ENCODE measurements at places on chromosomes 7 and 10. TPM values are rescaled to one million over a fixed set of nuclear protein-coding genes. Genes with fewer than 3 reads are reported as not detected.

DNA sequence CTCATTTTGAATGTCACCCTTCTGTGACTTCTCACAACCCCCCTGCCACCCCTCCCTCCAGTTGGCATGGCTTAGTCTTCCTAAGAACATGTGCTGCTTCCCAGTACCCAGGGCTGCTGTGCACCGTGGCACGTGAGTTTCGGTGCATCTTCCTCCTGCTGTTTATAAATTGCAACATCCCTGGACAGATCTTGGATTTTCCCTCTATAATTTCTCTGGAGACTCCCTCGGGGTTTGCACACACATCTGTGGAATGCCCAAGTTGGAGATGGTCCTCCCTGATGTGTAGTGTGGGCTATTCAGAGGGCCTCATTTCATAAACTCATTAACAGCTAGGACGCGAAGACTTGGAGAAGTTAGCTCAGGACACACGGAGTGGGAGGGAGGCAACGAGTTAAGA is 52.9 kb downstream of the IKZF1 start:
- no peak for DNase-seq

- DNase-seq: no peak
Measured at GRCh38 chr7:98348726-98349474, 52.0 kb downstream of the BAIAP2L1 start.

Gene CALHM2
- polyA plus RNA-seq: 16.9 TPM

- DNase-seq: no peak
Measured at GRCh38 chr10:352476-353235, 217.4 kb downstream of the ZMYND11 start.

DNA sequence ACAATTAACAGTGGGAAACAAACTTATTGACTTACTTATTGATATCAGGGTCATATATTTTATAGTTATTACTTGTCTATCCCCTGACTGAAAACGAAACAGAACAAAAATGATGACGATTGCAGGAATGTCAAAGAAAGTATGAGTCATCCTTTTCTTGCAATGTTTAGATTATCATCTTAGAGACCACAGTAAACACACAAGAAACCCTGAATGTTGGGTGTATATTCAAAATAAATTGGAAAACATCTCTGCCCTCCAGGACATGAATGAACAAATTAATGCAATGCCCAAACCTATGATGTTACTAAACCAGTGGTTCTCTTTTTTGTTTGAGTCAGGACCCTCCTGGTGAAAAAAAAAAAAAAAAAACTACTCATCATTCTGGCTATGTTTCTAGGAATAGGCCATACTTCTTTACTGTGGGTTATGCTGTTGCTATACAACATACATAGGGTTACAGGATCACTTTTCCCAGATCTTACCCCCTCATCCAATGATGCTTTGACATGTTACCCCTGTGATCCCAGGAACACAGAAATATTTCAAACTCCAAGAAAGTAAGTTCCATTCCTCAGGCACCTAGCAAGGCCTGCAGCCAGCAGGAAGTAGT is 623.4 kb upstream of the IGFBP3 start:
- no peak for DNase-seq

Gene WDR91
- polyA plus RNA-seq: 11.1 TPM

Gene STYXL1
- polyA plus RNA-seq: 26.7 TPM

DNA sequence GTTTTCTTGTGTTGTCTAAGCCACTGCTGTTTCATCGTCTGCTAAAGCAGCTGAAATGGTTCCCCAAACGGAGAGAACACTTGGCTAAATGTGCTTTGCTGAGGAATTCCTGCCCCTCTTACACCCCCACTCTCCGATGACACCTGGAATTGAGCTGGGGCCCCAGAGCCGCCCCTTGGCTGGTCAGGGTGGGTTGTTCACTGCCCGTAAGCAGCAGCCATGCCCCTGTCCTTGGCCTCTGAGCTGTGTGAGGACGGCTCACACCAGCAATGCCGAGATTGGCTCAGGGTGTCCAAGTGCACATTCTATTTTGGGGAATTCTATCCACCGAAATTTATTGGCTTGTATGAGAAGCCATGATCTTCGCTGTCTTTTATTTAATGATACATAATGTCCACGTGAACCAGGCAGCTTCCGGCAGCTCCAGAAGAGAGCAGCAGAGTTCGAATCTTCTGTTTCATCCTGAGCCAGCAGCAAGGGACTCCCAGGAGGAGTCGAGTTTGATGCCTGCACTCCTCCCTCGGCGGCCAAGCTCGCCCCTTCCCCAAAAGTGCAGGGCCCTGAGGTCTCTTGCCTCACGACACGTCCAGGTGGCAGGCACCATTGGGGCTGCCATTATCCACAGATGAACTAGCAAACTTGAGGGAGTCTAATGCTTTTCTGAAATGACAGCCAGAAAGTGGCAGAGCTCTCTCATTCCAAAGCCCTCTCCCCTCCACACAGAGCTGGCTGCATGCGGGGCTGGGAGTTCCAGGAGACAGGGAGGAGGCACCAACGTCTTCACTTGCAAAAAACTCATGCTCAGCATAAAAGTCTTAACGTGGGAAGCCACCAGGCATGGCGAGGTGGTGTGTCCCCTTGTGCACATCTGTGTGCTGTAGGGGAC is 114.0 kb downstream of the WDR37 start:
- DNase-seq: no peak

- DNase-seq: no peak
Measured at GRCh38 chr10:2951235-2951835, 116.0 kb upstream of the PFKP start.

- no peak for DNase-seq
Measured at GRCh38 chr10:98628206-98628605, 181.5 kb upstream of the HPS1 start.

DNA sequence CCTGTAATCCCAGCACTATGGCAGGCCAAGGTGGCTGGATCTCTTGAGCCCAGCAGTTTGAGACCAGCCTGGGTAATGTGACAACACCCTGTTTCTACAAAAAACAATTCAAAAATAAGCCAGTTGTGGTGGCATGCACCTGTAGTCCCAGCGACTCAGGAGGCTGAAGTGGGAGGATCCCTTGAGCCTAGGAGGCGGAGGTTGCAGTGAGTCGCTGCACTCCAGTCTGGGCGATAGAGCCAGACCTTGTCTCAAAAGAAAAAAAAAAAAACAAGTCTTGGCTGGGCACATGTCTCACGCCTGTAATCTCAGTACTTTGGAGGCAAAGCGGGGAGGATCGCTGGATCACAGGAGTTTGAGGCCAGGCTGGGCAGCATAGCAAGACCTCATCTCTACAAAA is 74.6 kb upstream of the PDSS1 start:
- no peak for DNase-seq

Gene ANK3
- polyA plus RNA-seq: 179 TPM

- peak; percentile 1 for DNase-seq
Measured at GRCh38 chr10:87503886-87504285, 807 bp upstream of the MINPP1 start.

Gene LIPA
- 44.2 TPM for polyA plus RNA-seq

DNA sequence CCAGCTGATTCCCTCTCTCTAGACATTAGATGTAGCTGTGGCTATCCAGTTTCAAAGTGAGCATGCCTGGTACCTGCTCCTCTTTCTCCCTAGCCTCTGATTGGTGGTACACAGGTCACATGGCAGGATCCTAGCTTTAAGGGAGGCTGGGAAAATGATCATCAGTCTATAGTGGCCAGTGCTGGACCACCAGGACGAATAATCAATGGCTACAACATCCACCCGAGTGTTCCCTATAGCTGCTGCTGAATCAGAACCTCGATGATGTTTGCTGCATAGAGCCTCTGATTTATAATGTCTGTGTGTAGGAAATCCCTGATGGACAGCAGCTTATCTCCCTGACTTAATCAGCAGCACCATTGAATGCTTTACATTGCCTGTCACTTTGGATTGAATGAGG is 28.9 kb upstream of the LMTK2 start:
- DNase-seq: no peak

GRCh38 chr7:80063834-80064233 is 70.8 kb upstream of the GNAI1 start:
- no peak for DNase-seq

- no peak for DNase-seq
Measured at GRCh38 chr7:143354965-143355364, 7.5 kb downstream of the FAM131B start.

Gene FAM237B
- polyA plus RNA-seq: not detected

Gene NEUROG3
- not detected for polyA plus RNA-seq

Gene DKK1
- 0.44 TPM for polyA plus RNA-seq

DNA sequence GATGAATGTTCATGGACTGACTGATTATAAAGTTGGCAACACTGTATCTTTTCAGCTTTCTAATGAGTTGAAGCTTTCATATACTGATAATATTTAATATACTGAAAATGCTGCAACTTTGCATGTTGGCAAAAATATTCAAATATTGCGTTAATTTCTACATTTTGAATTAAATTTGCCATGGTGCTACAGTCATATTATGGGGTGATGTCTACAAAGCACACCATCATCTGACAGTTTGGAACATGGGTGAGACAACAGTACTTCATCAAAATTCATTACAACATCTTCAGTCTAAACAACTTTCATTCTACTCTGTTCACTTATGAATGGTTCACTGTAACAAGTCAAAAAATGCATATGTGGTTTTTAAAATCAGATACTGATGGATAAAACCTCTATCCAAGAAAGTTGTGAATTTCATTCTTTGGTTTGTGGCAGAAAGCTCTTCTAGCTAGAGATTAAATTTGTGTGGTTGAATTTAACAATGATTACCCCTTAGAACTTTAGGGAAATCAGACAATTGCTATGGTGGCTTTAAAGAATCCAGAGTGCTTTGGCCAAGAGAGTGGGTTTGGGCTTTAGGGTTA is 136.4 kb downstream of the TMEM26 start:
- DNase-seq: no peak

Gene GIMAP4
- 18.7 TPM for polyA plus RNA-seq

Gene OR2A7
- polyA plus RNA-seq: 1.1 TPM

- no peak for DNase-seq
Measured at GRCh38 chr10:79403441-79404230, 41.8 kb downstream of the ZCCHC24 start.

- no peak for DNase-seq
Measured at GRCh38 chr7:20529260-20529659, 86.2 kb upstream of the ABCB5 start.

DNA sequence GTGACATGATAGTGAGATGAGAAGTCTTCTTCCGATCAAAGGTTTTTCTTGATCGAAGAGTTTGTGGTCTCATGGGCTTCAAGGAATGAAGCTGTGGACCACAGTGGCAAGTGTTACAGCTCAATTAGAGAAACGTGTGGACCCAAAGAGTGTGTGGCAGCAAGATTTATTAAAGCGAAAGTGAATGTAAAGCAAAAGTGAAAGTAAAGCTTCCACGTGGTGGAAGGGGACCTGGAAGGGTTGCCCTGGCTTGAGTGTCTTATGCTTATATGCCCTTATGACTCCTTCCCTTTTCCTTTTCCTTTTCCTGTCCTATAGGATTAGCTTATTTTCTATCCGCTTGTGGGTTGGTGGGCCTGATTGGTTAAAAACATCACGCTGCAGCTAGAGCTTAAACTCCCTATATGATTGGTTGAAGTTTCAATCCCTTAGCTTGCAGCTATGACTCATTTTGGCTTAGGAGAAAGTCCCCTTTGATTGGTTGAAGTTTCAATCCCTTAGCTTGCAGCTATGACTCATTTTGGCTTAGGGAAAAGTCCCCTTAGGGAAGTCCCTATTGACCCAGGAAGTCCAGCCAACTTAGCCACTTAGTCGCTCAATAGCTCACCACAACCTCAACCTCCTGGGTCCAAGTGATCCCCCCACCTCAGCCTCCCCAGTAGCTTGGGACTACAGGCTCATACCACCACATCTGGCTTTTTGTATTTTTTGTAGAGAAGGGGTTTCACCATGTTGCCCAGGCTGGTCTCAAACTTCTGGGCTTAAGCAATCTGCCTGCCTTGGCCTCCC is 34.7 kb downstream of the MRPS24 start:
- no peak for DNase-seq

GRCh38 chr7:128855559-128855958 is 7.1 kb upstream of the ATP6V1F start:
- DNase-seq: no peak

GRCh38 chr10:127216786-127217185 is 20.4 kb upstream of the INSYN2A start:
- DNase-seq: no peak

DNA sequence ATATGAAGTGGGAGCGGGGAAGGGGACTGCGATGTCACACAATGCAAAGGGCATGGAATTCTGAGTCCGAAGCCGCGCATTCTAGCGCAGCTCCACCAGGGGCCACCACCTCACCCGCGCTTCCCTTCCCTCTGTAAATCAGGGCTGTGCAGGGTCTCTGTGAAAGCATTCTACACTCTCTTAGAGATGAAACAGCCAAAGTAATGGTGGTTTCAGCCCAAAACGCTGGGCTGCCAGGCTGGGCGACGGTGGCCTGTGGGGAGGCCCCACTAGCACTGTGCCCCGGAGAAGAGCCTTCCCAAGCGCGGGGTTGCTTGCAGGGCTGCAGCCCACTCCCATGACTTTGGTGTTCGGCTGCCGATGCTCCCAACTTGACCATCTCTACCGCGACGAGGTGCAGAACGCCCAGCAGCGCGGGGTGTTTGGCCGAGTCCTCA is 11.4 kb downstream of the ATG9B start:
- DNase-seq: no peak

Gene UNCX
- polyA plus RNA-seq: not detected

GRCh38 chr10:98138031-98138430 is 3.6 kb downstream of the R3HCC1L start:
- no peak for DNase-seq

Gene ANXA8L1
- polyA plus RNA-seq: 0.18 TPM

DNA sequence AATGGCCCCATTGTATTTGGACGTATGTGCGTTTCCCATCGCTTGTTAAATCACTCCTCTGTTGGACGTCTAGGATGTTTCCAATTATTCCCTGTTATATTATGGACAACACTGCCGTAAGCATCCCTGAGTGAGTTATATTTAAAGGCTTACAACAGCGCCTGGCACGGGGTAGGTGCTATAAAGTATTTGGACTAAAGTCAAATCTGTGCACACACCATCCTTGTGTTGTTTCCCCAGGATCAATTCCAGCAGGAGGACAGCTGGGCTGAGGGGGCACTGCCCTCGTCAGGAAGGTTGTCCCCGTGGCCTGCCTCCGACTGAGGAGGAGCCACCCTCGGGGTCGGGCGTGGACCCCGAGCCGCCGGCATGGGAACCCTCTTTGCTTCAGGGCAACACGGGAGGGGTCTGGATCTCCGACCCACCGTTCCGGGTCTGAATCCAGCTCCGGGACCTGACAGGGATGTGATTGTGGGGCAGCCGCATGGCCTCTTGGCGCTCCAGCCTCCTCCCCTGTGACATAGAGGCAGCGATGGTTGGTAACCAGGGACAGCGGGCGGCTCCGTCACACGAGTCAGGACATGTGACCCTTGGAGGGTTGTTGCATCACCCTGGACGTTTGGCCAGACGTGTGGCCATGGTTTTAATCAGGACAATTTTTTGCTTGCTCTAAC is 1.5 kb upstream of the JAKMIP3 start:
- no peak for DNase-seq

DNA sequence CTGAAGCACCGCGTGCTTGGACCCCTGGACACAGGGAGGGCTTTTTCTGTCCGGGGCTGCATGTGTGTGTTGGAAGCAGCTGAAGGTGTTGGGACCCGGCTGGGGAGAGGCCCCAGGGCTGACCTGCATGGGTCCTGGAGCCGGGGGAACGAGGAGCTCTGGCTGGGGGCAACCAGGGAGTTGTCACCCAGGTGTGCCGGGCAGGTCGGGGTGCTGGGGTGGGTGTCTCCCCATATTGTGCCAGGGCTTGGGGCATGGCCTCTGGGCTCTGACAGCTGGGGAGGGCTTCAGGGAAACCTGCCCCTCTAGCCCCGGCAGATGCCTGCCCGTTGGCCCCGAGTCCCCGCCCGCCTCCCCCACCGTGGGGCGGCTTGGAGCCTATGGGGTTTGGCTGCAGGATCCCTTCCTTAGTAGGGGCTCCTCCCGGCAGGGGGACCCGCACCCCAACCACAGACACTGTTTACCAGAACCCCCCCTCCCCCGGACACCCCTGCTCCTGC is 42.3 kb downstream of the UNCX start:
- no peak for DNase-seq

Data from hindlimb muscle (tissue), 1 donor.